NCI-H2029 (cell line): ENCODE measurements at places on chromosomes 1 and 21.

- peak; percentile 6 for DNase-seq
These were observed 32.4 kb upstream of the MGST3 start for GRCh38 chr1:165598676-165599059.

DNA sequence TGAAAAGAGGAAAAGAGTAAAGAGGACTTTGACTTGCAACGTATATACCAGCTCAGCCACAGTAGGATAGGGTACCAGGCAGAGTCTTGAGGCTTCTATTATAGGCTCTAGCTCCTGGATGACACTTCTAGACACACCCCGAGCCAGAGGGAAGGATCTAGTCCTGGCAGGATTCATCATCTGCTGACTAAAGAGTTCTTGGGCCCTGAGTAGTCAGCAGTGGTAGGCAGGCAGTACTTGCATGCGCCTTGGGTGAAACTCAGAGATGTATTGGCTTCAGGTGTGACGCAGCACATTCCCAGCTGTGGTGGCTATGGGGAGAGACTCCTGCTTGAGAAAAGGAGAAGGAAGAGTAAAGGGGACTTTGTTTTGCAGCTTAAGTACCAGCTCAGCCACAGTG is 162.3 kb upstream of the APP start:
- no peak for DNase-seq

DNA sequence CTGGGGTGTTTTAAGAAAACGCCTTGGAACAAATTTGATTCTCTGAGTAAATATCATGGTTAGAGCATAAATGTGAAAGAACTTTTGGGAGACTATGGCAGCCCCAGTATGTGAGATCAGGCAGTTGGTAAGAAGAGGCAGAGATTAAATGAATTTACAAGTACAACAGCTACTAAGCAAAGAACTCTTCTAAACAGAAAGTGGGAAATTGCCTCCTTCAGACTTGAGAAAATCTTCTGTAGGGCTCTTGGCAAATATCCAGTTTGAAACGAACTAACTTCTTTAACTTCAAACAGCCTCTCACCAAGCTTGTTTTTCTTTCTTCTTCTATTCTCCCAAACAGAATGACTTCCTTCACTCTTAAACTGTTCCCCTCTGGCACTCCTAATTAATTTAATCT is 337.7 kb downstream of the SIPA1L2 start:
- DNase-seq = no peak

DNA sequence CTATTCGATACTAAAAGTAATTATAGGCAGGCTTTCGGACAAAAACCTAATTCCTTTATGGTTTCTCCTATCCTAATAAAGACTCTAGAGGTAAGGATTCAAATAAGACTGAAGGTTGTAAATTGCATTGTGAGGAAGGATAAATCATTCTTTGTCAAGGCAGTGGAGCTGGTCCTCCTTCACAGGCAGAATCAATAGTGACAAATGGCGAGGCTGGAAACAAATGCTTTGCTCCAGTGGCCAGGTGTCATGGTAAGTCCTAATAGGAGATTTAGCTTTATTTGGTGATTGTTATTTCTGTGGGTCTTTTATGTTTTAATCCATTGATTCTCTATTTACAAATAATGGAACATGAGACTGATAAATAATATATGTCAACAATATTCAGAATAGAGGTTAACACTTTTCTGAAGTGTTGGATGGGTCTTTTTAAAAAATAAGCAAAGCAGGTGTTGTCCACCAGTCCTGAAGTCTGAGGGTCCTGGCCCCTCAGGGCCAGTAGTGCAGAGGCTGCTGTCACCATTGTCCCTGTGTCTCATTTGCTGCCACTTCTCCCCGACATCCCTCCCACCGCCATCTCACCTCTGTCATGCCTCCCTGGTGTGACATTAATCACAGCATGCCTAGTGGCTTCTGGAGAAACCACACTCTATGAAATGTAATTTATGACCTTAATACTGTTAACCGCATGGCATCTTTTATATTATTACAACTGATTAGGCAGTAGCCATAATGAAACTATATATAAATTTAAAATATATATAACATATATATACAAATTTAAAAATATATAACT is 120.9 kb upstream of the MAGI3 start:
- DNase-seq = no peak

DNA sequence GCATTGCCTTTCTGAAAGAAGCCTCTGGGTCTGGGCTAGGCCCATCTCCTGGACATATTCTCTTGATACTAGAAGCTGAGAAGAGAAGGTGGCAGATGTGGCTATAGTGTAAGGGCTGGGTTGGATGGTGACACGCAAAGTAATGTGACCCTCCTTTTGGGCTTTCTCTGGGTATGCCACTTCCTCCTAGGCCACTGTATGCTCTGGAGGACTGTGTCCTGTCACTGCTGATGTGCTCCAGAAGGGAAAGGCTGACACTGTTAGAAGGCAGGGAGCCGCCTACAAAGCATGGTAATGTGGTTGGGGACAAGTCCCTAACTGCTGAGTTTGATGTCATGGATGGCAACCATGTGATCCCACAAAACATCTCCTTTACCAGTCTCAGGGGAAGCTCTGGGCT is 112.1 kb downstream of the BCAR3 start:
- no peak for DNase-seq

DNA sequence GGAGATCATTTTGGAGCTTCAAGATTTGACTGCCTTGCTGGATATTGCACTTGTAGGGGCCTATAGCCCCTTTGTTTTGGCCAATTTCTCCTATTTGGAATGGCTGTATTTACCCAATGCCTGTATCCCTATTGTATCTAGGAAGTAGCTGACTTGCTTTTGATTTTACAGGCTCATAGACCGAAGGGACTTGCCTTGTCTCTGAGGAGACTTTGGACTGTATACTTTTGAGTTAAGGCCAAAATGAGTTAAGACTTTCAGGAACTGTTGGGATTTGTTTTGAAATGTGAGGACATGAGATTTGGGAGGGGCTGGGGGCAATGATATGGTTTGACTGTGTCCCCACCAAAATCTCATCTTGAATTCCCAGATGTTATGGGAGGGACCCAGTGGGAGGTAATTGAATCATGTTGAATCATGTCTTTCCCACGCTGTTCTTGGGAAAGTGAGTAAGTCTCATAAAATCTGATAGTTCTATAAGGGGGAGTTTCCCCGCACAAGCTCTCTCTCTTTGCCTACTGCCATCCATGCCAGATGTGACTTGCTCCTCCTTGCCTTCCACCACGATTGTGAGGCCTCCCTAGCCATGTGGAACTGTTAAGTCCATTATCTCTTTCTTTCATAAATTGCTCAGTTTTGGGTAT is 276.1 kb downstream of the LMX1A start:
- no peak for DNase-seq

DNA sequence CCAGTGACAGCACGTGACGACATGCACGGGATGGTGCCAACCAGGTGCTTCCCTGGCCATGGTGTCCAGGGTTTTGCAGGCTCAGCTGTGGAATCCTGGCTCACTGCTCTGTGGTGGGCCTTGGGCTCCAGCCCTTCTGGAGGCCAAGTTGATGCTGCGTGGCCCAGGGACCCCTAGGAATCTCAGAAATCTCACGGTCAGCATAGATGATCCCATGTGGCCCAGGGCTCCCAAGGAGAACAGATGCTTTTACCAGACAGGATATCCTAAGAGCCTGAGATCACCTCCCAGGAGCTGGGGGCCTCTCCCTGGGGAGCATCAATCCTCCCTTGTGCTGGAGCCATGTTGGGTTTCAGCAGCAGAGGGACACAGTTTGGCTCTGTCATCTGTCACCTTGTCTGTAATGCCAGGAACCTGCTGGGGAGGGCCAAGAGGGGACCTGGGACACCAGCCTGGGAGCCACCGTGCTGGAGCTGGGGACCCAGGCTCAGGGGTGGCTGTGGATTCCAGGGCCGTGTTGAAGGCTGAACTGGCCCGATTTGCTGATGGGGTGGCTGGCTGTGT is 63.9 kb downstream of the TRIM11 start:
- no peak for DNase-seq

GRCh38 chr1:109371341-109371739 is 26.4 kb downstream of the SORT1 start:
- no peak for DNase-seq
